ENCODE measurements at places on chromosomes 5 and 9.

DNA sequence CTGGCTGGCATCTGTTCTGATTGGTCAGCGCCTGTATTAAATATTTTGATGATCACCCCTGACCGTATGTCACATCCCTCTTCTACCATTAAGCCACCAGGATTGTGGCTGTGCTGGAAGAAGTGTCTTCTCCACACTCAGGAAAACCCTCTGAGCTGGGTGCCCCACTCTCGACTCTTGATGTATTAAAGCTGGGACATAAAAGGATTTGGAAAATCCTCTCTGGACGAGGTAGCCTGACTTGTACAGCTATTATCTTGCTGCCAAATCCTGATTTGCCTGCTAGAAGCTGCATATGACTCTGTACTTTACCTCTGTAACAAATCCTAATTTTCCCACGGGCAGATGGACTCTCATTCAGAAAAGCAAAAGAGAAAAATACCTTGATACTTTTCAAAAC lies 161.0 kb downstream of the SLC28A3 start:
- DNase-seq: no peak

DNA sequence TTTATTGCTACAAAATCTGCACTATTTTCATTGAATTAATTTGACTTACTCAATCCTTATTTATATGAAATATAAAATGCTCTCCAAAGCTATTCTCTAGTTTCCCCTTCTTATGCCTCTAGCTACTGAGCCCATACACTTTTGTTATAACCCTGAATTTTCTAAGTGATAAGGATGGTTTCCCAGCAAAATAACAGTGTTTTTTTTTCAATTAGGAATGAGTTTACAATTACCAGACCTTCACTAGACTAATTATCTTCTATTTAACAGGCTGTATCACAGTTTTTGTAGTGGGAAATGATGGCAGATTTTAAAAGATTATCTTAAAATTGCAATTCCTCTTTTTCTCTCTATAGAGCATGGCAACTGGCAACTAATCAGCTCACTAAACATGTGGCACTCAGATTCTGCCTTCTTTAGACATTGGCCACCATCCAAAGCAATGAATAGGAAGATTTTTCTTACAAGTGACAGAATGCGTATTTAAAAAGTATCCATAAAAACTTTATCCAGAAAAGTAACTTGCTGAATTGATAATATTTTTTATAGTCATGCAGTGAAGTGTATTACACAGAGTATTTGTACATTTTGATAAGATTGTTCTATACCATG lies 585.7 kb upstream of the ZNF608 start:
- DNase-seq: no peak

- DNase-seq: no peak
Observed at GRCh38 chr5:127705120-127705892, 2.1 kb downstream of the CCDC192 start.

DNA sequence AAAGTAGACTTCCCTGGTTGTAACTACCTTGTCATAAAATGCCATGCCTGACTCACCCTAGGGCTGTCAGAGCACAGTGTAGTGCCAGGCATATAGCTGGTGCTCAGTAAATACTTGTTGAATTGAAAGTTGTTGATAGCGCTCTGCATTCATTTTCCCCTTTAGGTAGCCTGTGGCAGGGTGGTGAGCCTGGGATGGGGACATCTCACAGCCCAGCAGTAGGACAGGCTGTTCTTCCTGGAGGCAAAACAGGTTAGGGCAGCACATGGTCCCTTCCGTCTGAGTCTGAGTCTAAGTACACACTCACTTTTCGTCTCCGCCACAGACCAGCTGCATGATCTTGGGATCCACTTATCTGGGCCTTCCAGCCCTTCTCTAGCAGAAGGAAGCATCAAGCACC lies 401.9 kb downstream of the ZSWIM6 start:
- no peak for DNase-seq

GRCh38 chr5:3796736-3797135 lies 201.1 kb downstream of the IRX1 start:
- DNase-seq: no peak

DNA sequence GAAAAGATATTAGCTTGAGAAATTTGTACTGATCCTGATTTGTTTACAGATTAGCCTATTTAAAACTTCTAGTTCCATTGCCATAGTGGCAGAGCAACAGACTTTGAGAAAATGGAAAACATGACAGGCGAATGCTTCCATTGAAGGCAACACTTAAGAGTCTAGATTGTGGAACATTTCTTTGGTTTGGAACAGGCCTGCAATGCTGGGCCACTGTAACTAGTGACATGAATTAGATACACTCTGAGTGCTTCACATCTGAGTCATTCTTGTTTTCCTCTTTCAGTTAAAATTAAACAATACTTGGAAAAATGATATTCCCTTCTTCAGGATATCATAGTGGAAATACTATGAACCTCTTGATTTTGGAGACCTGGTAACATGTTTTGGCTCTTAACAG lies 453.6 kb upstream of the TUSC1 start:
- no peak for DNase-seq

DNA sequence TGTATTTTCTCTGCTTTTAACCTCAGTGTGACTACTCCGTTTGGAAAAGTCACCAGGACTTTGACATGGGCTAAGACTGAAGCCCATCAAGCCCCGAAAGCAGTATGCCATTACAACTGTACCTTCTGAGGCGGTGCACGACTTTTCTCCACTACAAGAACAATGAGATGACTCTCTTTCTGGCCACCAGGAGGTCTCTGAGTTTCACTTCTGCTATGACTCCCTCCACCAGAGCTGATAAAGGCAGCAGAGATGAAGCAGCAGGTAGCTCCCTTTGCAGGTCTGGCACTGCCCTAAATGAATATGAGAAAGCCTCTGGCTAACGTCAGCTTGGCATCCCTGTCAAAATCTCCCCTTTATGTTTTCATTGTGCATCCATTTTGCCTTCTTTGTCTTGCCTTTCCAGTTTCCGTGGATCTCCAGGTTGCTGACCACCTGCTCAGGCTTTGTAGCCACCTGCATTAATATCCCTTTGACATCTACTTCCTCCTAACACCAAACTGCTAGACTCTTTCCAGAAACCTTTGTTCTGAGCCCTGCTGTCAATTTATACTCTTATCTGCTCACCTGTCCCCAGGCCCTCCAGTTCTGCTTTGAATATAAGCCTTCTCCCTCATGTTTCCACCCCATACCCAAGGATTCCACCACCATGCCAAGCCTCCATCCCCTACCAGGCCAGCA lies 221.7 kb downstream of the ZNF608 start:
- DNase-seq: no peak

- DNase-seq: no peak
Observed at GRCh38 chr5:57324181-57324580, 150.3 kb downstream of the GPBP1 start.

DNA sequence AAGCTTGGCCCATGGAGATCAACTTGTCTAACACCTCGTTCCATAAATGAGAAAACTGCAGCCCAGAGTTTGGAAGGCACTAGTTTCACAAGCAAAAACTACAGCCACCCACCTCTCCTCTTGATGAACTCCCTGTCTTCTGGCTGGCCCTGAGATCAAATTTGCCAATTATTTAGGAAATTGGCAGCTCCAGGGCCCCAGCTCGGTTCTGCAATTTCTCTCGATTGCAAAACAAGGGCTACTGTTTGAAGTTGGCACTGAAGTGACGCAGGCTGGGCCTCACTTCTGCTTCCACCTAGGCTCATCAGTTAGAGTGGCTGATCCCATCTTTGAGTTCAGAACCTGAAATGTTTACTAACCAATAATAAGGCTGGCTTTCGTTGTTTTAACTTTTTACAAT lies 3.7 kb upstream of the GPX3 start:
- no peak for DNase-seq

DNA sequence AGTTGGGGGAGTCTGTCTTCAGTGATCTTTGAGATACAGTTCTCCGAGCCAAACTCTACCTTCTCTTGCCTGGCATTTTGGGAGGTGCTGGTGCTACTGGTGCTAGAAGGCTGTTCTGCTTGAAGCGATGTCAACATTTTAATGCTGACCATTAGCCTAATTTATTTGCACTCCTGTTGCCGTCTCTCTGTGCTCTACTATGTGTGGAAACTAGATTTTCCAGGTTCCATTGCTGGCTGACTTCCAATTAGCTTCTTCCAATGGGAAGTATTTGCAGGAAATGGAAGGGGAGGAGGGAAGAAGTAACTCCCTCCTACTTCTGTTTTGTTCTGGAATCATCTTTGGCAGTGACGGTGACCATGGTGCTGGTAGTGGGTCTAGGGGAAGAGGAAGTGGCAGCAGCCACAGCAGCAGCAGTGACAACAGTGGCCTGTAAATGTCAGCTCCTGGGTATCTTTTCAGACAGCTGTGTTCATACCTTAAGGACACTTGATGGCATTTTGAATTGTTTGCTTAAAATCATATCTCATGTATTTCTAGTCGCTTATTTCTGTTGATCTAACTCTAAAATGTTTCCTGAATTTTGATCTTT lies 7.9 kb downstream of the TXNDC8 start:
- DNase-seq: no peak

DNA sequence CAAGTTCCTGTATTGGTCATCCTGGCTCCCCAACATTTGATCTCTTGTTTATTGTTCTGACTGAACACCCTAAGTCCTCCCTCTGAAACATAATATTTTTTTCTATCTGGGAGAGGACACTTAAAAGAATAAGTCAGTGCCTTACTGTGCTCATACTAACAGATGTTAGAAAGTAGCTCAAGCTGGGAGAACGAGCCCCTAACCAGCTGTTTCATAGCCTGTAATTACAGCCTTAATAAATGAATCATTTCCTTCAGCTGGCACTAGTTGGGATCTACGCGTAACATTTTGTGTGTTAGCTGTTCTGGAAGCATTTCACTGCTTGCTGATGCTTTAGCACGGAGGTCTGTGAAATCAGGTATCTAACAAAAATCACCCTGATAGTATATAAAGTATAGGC lies 345.9 kb upstream of the RIOK2 start:
- no peak for DNase-seq

DNA sequence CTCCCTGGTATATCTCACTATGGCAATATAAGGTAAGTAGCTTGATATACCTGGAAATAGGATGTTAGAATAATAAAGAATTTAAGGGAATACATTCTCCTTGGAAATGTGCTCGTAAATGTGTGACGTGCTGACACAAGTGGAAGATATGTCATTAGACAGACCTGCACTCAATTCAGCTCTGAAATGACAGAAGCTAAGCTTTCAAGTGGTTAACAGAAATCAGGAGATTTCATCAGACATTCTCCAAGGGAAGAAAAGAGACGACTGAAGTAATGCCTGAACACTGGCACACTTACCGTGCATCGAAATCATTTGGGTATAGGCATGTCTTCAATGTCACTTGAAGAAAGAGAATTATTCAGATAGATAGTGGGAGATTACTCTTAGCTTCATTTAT lies 933.3 kb upstream of the CTNND2 start:
- DNase-seq: no peak

DNA sequence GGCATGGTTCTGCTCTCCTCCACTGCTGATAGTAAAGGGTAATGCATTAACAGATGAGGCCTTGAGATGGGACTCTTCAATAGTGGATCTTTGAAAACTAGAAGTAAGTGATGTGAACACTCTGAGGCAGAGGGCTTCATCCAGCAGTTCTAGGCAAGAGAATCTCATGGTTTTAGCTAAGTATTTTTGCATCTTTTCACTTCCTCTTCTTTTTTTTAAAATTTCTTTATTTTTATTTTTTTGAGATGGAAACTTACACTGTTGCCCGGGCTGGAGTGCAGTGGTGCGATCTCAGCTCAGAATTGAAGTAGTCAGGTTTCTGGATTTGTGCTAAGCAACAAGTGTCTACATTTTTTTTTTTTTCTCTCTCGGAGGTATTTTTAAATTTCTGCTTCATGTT lies 101.9 kb downstream of the MTRR start:
- DNase-seq: no peak

DNA sequence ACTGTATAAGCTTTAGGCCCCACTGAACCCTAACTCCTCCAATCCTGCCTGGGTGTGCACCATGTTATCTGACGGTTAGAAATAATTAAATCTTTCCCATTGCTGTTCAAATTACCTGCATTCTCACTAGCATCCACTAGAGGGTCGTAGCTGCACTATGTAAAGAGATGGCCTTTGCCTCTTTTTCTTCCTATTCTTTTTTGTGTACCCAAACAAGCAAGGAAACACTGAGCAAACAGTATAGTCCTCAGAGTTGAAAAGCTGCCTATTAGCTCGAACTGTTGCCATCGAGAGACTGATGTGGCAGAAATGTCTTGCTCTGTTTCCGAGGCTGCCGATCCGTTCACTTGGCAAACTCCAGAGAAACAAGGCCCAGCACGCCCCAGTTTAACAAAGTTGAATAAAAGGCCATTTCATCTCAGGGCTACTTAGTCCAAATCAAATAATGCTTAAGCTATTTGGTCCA lies 163.8 kb upstream of the TRPM3 start:
- no peak for DNase-seq

DNA sequence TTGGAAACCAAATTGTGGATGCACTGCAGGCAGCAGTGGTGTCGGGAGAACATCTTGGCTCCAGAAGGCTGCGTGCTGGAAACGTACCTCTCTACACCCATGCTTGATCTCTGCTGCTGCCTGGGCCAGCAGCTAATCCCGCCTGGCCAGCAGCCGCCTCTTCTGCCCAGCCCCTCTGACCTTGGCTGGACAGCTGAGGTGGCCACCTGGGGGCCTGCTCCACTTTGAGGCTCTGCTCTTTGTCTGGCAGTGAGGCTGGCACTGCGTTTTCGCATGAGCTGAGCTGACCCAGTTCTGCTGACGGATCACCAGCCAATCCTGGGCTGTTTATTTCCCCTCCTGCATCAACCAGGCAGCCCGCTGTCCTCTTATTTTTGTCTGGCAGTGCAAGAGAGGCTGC lies 154.9 kb downstream of the TENT4A start:
- no peak for DNase-seq

DNA sequence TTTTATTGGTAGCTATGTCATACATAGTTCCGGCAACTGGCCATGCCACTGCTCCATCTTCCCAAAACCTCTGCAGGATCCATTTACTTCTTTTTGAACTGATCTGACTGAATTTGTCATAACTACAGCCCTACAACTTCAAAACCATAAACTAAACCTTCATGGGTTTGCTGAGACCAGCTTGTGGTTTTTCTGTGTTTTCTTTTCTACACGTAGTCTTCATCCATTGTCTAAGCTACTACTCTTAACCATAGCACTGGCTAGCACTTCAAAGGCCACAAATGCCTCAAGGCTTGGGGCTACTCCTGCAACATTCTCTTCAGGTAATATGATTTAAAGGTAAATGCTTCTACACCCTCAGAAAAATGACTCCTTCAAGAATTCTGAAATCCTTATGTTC lies 9.0 kb upstream of the KIF2A start:
- no peak for DNase-seq

GRCh38 chr5:199950-200645 lies 8.8 kb downstream of the LRRC14B start:
- DNase-seq: no peak

- DNase-seq: no peak
Observed at GRCh38 chr9:87434366-87434765, 63.3 kb upstream of the DAPK1 start.
